ENCODE measurements at places on chromosomes 13 and 19.

DNA sequence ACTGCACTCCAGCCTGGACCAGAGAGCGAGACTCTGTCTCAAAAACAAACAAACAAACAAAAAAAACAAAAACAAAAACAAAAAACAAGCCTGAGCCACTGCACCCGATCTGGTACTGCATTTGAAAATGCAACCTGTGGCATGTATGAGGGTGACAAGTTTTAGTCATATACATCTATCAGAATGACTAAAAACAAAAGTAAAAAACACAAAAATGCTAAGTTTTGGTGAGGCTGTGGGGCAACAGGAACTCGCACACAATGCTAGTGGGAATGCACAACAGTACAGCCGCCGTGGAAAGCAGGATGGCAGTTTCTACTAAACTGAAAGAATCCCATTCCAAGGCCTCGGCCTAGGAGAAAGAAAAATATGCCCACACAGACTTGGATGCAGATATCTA lies 7.8 kb downstream of the EBPL start:
- no peak for DNase-seq

GRCh38 chr19:43639519-43640423 lies at the start of gene CADM4:
Gene CADM4 (minus strand): TSS chr19:43639850. CDS start chr19:43639790, 60 bp downstream.
- no peak for DNase-seq

GRCh38 chr13:52830946-52831345 lies 17.5 kb downstream of the PCDH8 start:
- no peak for DNase-seq

GRCh38 chr19:49222011-49222410 lies 64.4 kb downstream of the TRPM4 start:
- DNase-seq = no peak

DNA sequence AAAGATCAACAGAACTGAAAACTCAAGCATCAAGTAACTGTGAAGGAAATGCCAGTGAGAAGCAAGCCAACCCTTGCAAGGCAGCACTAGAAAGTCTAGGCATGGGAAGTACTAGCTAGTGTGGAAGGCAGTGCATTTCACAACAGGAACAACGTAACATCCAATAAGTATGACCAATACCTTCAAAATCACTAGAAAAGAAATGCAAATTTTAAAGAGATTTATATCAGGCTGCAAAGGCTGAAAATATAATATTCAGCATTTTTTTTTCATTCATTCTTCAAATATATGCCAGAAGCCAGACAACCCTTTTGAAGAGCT lies 121.9 kb downstream of the DLEU7 start:
- no peak for DNase-seq

DNA sequence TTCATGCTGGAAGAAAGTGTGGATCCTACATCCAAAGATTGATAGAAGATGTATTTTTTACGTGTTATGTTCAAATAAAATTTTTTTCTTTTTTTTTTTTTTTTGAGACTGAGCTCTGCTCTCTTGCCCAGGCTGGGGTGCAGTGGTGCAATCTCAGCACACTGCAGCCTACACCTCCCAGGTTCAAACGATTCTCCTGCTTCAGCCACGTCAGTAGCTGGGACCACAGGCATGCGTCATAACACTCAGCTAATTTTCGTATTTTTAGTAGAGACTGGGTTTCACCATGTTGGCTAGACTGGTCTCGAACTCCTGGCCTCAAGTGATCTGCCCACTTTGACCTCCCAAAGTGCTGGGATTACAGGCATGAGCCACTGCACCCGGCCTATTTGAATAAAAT lies 65.7 kb downstream of the KLF12 start:
- no peak for DNase-seq

GRCh38 chr19:42276821-42277220 lies 7.8 kb downstream of the CIC start:
- DNase-seq = no peak

- no peak for DNase-seq
Observed at GRCh38 chr13:74153316-74153715, 19.1 kb upstream of the KLF12 start.

DNA sequence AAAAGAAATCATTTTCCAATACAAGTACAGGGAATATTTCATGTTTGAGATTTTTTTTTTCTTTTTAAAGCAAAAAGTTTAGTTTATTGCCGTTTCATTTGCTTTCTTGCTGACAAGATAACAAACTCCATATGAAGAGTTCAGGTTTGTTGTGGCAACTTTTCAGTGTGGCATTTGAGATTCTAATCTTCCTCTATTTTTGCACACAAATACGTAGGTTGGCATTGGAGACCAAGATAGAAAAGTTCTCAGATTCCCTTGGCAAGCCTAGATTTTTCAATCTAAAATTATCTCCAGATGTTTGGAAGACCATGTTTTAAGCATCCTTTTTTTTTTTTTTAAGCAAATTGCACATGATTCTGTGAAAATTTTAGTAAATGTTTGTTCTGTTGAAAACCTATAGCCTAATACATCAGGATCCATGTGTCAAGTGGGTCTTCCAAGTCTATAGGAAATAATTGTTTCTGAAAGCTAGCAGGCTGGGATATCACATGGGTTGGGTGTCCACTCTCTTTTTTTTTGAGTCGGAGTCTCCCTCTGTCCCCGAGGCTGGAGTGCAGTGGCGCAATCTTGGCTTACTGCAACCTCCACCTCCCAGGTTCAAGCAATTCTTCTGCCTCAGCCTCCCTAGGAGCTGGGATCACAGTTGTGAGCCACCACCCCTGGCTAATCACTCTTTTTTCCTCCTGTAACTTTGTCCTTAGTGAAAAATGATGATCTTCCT lies 2.6 kb downstream of the GARRE1 start:
- DNase-seq = no peak

DNA sequence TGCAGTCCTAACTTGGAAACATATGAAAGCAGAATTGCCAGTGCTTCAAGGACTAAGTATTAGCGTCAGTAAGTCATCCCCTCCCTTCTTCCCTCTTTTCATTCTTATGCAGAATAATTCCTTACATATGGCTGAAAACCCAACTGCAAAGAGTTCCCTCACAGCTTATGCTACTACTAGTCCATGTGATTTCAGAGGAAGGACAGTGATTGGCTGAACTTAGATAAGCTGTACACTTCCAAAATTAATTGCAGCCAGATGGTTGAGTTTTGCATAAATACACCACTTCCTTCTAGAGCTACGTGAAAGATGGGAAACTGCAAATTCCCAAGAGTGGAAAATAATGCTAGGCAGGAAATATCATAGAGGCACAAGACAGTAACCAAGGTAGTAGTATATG lies 730.4 kb downstream of the OLFM4 start:
- DNase-seq = no peak

GRCh38 chr19:1923319-1923718 lies 17.7 kb upstream of the CSNK1G2 start:
- no peak for DNase-seq

- no peak for DNase-seq
Observed at GRCh38 chr19:31258211-31259052, 90.8 kb downstream of the TSHZ3 start.

- DNase-seq = no peak
Observed at GRCh38 chr13:58850161-58850560, 1218.6 kb downstream of the PCDH17 start.

DNA sequence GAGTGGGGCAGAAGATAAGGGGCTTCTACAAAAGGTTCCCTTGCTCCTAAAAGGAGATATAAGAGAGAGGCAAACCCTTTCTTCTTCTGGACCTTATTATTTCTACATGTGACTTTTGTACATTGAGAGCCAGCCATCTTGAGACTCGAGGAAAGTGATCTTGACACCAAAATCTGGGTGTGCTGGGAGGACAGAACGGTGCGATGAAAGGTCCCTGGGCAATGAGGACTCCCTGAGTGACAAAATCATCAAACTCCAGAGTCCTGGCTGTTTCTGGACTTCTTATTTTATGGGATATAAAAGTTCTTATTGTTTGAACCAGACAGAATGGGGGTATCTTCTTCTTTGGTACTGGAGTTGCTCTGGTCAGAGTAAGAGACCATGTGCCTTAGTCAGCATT lies 411.0 kb downstream of the ZNF536 start:
- DNase-seq = no peak

GRCh38 chr19:17436094-17436873 lies 12.2 kb downstream of the TMEM221 start:
- no peak for DNase-seq

DNA sequence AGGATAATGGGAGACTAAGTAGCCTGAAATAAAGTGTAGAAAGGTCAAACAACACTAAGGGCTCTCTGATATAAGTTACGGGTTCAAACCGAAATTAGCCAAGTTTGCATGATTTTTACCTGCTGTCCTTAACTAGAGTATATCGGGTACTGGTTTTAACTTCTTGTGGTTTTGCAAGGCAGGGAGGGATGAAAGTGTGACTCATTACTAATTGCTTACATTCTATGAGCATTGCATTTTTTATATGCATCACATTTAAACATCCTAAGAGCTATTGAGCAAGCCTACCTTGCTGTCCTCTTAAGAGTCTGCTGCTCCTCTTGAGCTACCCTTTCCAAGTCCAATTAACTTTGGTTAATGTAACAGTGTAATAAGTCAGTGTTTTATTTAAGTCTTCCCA lies 415.4 kb downstream of the SLITRK5 start:
- DNase-seq = no peak

GRCh38 chr19:54179921-54180461 lies 7.0 kb upstream of the TMC4 start:
- DNase-seq = peak; percentile 77

DNA sequence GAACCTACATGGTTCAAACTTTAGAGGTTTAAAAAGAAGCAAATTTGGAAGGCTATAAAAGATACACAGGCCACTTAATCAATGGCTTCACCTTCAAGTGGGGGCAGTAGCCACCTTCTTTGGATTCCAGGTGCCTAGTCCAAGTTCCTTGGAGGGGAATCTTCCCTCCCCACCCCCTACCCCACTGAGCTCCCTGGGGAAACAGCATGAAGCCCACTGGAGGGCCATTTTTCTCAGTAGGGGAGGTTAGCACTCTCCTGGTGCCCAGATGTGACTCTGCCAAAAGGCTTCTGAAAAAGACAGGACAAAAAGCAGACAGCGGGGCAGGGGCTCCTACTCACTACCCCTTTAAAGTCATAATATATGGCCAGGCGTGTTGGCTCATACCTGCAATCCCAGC lies 93.9 kb downstream of the KCTD15 start:
- DNase-seq = no peak

DNA sequence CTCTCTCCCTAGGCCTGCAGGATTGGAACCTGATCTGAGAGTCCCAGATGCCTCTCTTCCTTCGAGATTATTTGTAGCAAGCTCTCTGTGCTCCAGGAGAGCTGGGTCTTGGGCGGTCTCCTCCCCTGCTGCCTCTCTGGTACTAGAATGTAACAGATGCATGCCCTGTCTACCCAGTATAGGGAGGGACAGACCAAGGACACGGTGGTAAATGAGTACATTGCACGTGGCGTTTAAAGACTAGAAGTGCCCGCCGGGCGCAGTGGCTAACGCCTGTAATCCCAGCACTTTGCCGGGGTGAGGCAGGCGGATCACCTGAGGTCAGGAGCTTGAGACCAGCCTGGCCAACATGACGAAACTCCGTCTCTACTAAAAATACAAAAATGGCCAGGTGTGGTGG lies 11.7 kb downstream of the SLC27A1 start:
- no peak for DNase-seq

DNA sequence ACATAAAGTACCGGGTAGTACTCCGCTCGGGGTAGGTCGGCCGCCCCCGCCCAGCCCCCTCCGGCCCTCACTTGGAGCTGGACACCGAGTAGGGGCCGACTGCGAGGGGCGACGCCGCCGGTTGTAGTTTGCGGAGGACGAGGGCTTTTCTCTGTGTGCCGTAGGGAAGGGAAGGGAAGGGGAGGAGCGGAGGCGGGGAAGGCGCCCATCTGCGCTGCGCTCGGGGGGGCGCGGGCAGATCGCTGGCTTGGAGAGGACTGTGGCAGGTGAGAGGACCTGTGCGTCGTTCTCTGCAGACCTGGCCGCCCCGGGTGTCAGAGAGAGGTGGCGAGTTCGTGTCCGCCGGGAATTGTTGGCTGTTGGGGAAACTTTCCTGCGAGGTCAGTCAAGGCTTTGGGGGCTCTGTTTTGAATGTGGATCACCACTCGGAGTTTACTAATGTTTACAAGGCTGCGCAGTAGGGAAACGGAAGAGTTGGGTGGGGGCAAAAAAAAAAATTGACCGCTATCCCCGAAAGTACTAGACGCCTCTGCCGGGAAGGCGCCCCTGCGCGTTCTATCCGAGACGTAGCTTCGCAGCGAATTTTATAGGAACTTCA lies 1.4 kb downstream of the ING1 start:
- DNase-seq = peak; percentile 84

GRCh38 chr13:102599426-102600012 lies 2.7 kb downstream of the TPP2 start:
- no peak for DNase-seq

- no peak for DNase-seq
Observed at GRCh38 chr19:34184880-34185491, 12.7 kb downstream of the LSM14A start.

DNA sequence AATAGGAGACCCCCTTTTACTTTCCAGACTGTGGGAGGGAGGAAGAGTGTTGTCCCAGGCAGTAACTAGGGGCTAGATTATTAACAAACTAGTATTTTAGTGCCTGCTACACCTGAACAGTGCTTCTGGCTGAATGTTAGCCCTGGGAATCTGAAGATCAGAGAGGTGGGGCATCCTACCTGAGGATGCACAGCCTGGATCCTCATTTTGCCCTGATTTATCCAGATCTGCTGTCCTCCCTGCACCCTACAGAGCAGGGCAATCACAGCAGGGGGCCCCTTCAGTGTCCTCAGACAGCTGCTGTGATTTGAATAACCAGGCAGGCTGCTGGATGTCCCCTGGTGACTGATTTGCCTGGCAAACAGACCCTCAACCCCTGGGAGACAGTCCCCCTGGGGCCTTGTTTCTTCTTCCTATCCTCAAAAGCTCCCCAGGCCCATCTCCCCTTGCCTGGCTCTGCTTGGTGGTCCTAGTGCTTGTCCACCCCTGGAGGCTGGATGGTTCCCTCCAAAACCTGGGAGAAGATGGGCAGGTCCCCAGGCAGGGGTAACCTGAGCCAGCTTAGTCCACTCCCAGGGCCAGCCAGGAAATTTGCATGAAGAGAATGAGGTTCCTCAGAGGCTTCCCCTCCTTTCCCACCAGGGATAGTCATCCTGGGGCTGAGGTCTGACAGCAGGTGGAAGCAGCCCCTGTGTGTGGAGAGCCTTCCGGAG lies at the start of gene OVOL3:
OVOL3 (plus strand) TSS at position 657 of the 713 bp plus-strand sequence. CDS start 60 bp downstream, outside the sequence.
- DNase-seq = no peak

- DNase-seq = no peak
Observed at GRCh38 chr13:31638577-31638976, 100.7 kb upstream of the RXFP2 start.

- no peak for DNase-seq
Observed at GRCh38 chr19:10776900-10777650, 58.9 kb downstream of the TMED1 start.

GRCh38 chr13:23776698-23777574 lies 112.3 kb downstream of the MIPEP start:
- no peak for DNase-seq

DNA sequence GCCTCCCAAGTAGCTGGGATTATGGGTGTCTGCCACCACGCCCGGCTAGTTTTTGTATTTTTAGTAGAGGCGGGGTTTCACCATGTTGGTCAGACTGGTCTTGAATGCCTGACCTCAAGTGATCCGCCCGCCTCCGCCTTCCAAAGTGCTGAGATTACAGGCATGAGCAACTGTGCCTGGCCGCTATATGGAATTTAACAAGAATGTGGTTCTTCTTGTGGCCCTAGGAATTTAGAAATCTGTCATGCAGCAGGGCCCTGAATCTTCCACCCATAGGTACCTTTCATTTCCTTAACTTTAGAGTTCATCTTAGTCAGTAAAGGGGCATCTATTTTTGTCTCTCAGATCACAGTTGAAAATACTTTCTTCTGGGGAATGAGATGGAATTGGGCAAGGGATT lies 25.6 kb upstream of the NDFIP2 start:
- DNase-seq = no peak

GRCh38 chr13:65932013-65932412 lies 1298.1 kb downstream of the PCDH9 start:
- no peak for DNase-seq

- DNase-seq = no peak
Observed at GRCh38 chr13:113884821-113885220, 20.9 kb upstream of the GAS6 start.

Measured in NCI-H510A treated with DMSO at 0.1 percent for 48 hours (cell line).